ENCODE measurements at places on chromosomes 3 and 15.
A peak's percentile ranks its signal among the peaks of the same experiment; 100 is the strongest.

DNA sequence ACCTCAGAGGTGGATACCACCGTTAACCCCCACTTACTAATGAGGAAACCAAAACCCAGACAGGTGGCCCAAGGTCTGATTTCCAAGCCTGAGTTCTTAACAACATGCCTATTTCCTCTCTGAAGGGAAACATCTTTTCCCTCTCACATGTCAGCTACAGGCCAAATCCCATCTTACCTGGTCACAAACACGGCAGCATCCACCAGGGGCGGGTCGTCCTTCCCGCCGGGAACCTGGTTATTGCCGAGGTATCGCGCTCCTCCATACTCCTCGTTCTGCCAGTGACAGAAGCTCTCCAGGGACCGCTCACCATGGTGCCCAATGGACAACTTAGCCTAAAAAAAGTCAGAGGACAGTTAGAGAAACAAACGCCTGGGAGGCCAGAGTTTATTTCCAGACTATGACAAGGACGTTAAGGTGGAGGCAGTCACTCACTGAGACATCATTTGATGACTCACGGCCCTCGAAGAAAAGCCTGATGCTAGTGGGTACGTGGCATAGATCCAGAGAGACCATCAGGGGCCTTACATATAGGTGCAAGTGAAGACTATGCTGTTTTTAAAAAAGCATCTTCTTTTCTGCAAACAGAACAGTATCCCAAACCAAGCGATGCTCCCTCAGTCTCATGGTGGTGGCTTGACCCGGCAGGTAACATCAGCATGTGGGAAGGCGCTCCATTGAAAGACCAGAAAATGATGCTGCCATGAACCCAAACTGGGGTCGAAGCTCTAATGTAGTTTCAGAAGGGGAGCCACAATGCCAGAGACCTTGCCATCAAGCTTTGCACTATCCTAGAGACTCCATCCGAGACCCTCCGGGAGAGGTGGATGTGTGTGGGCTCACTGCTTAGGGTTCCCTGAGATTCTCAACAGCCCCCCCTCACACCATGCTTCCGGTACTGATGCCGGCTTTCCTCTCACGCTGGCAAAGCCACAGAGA is 80.2 kb downstream of the ADAMTS17 start:
- no peak for DNase-seq

GRCh38 chr15:75531041-75531450 is 48.1 kb downstream of the PTPN9 start:
- peak; percentile 68 for DNase-seq

- peak; percentile 91 for DNase-seq
Measured at GRCh38 chr15:92907896-92908712, 8.0 kb downstream of the CHD2 start.

DNA sequence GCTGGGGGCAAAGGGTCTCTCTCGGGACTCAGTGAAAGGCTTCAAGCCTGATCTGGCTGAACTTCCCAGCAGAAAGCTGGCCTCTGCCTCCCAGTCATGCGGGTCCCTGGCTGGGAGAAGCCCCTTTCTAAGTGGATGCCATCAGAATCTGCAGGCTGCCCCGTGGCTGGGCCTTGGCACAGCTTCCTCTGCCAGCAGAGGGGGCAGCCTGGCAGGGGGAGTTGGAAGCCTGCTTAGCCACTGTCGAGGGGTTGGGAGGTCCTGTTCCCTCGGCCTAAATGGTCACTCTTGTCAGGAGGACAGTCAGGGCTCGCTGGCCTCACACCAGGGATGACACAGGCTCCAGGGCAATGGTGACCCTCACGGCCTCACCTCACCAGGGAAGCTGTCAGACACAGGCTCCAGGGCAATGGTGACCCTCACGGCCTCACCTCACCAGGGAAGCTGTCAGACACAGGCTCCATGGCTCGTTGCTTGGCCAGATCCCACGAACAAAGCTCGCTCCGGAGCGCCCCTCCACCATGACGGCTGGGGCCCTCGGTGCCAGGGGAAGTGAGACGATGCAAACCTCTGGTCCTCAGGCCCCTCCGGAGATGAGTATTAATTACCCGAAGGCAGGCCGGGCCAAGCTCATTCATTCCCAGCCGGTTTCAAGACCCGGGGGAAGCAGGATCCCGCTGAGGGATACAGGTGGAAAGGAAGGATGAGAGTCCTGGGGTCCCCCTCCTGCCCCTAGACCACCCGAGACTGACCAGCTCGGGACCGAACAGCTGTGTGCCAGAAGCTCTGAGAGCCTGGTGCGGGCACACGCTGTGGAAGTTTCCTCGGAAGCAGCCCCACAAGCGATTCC is 151.0 kb downstream of the CHSY1 start:
- DNase-seq = no peak

DNA sequence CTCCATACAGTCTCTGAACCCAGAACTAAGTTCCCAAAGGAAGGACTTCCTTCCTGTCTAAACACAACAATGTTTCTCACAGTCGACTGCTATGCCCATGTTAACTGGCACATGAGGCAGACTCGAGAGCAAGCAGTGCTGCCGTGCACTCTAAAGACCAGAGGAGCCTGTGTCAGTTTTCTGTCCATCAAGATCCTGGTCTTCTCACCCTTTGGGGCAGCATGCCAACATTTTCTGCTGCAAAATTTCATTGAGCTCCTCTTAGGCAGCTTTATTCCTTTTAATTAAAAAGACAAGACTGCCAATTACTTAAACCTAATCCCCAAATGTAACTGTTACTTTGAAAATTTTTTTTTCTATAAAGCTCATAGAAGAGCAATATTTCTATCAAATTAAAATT is 205.1 kb downstream of the GAP43 start:
- no peak for DNase-seq

DNA sequence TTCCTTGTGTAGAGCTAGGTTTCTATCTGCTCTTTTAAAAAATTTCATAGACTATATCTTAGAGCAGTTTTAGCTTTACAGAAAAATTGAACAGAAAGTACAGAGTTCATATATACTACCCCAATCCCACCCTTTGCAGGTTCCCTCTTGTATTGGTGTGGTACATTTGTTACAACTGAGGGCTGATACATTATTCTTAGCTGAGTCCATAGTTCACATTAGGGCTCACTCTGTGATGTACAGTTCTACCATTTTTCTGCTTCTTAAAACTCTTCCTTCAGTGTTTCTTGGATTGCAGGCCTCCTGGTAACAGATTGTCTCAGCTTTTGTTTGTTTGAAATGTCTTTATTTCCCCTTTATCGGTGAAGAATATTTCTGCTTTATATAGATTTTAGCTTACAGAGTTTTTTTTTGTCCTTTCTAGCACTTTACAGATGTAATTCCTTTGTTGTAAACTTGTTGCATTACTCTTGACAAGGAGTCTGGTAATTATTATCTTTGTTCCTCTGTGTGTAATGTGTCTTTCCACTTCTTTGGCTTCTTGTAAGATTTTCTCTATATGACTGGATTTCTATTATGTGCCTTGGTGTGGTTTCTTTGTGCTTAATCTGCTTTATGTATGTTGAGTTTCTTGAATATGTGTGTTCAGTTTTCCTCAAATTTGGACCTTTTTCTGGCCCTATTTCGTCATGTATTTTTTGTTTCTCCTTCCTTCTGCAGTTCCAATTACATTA is 25.3 kb downstream of the MEF2A start:
- DNase-seq = no peak

GRCh38 chr15:74217907-74218885 is 15.6 kb upstream of the STRA6 start:
- DNase-seq = no peak

DNA sequence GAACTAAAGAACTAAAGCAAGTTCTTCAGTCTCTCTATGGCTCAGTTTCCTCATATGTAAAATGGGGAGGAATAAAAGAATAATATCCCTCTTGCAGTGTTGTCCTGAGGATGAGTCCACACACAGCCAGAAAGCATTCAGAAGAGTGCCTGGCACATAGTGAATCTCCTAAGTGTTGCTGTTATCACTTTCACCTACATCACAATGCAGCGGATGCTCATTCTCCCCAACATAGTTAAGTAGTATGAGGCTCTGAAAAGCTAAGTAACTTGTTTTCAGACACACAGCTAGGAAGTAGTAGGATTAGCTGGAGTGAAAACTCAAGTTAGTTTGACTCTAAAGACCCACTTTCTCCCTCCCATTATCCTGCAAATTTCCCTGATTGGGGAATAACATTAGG is 9.1 kb upstream of the USP3 start:
- DNase-seq = no peak

GRCh38 chr15:70866982-70867641 is 13.2 kb upstream of the LARP6 start:
- no peak for DNase-seq

- no peak for DNase-seq
Measured at GRCh38 chr3:195179776-195180489, 91.0 kb downstream of the XXYLT1 start.

- DNase-seq = no peak
Measured at GRCh38 chr3:184037816-184038215, 6.3 kb downstream of the HTR3D start.

DNA sequence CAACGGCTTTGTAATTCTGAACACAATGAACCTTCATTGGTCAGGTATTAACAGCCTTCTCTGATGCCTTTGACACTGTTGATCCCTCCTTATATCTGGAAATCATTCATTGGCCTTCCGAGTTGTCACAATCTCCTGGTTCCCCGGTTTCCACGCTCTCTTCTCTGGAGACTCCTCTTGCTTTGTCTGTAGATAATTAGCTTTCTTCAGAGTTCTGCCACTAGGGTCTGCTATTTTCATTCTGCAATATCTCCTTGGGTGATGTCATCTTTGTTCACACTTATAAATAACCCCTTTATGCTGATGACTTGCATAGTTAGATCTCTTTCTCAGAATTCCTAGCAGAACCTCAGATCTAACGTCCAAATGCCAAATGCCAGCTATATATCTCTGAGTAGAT is 583.8 kb upstream of the ZNF717 start:
- DNase-seq = peak; percentile 5

- DNase-seq = no peak
Measured at GRCh38 chr15:41610048-41610447, 50.2 kb upstream of the MGA start.

GRCh38 chr3:68666429-68667136 is 265.8 kb downstream of the TAFA4 start:
- DNase-seq = no peak

GRCh38 chr15:42498212-42499068 is 3.0 kb downstream of the SNAP23 start:
- no peak for DNase-seq

DNA sequence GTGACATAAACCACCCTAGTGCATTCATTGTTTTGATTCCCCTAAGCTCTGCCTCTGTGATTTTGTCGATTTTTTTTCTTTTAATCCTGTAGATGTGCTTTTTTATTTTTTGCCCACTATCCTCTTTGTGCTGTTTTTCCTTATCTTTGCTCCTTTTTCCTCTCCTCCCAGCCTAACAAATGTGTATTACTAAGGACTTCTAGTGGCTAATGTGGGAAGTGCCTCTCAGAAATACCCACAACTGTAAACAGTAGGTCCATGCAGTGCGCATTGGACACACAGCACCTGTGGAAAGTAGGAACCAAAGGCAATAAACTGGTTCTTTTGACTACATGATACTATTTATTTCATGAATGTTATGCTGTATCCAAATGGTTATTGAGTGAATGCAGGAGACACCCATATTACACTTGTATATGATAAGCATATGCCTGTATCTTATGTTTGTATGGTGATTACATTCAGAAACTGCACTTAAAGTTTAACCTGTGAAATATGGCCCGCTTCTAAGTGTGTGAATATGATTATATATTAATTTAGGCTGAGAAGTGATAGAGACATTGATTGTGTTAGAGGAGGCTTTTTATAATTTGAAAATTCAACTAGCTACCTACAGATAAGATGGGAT is 147.8 kb downstream of the PLCL2 start:
- DNase-seq = peak; percentile 12

DNA sequence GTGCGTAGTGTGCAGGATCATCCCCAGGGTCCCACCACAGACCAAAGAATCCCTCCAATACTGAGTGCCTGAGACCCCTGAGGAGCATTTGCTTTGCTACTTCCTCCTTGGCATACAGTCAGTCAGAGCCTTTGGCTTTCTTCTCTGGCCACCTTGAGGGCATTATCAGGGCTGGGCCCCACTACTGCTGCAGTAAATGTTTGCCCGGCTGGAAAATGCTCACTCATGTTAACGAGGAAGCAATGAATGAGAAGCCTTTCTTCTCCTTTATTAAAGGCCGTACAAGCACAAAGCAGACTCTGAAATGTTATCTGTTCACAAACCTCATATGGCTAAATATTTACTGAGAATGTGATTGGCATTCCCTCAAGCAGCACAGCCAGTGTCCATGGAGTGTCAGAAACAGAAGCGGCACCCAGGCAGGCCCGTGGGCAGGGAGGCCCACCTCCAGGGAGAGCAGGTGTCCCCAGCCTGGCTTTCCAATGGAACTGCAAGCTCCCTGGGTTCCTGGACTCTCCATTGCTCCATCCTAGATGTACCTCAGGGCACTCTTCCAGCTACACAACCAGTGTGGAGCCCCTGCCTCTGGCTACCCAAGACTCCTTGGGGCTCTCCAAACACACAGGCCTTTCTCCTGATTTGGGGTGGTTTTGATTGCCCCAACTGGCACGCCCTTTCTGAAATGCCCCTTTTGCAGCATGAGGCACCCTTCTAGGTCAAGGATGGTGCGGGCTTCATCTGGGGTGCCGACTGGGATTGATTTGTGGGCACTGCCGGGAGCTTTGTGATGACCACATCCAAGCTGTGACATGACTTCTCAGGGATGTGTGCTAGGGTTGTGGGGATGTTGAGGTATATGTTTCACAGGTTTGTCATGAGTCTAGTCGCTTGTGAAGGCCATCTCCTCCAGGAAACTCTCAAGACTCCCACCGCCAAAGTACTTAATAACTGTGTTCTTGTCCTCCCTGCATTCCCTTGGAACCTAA is 195.6 kb downstream of the FAM43A start:
- DNase-seq = no peak

DNA sequence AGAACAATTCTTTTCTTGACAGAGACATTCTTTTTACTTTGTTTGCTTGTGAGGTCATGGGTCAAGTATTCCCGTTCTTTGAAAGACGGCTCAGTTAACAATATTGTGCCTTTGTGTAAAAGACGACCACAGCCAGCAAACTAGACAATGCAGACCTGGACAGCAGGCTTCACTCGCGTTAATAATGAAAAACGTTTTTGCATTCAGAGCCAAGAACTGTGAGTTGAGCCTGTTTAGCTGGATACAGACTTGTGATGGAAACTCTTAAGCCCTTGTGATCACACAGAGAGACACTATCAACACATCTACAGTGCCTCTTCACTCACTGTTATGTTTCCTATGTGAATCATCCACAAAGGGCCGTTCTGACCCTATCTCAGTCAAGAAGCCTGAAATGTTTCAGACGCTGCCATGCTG is 37.3 kb upstream of the CMTM7 start:
- no peak for DNase-seq
